ENCODE measurements at places on chromosomes 5 and 9. TPM values are rescaled to one million over a fixed set of nuclear protein-coding genes. Genes with fewer than 3 reads are reported as not detected.

PRDM9 gene
- total RNA-seq = not detected

IL5 gene
- total RNA-seq = not detected

TSSK1B gene
- 0.31 TPM for total RNA-seq

NUTM2F gene
- not detected for total RNA-seq

RPP25L gene
- total RNA-seq = 4.4 TPM

FOXD4L4 gene
- total RNA-seq = 1.6 TPM

TPD52L3 gene
- total RNA-seq = not detected

FLT4 gene
- 3.1 TPM for total RNA-seq

CDH10 gene
- 50.7 TPM for total RNA-seq

ENHO gene
- 27.5 TPM for total RNA-seq

All from parietal lobe (tissue), 2 donors.